ENCODE measurements at places on chromosomes 4 and X.

GRCh38 chr4:164440199-164440598 is 313.7 kb upstream of the SMIM31 start:
- no peak for DNase-seq

GRCh38 chrX:122078079-122078478 is 1030.7 kb downstream of the GLUD2 start:
- no peak for DNase-seq

DNA sequence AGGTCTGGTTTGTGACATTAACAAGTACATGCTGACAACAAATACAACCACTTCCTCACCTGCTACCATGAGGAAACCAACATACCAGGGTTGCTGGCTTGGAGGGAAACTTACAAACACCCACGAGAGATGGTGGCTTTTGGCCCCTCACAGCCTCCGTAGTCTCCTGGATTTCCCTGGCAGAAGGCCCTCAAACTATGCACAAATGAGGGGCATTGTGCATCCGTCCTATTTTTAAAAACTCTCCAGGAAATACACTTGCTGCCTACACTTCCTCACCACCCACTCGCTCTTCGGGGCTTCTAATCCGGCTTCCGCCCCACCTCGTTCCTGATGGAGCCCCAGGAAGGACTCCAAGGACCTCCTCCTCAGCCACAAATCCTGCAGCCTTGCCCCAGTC is 355.0 kb upstream of the GATB start:
- no peak for DNase-seq

DNA sequence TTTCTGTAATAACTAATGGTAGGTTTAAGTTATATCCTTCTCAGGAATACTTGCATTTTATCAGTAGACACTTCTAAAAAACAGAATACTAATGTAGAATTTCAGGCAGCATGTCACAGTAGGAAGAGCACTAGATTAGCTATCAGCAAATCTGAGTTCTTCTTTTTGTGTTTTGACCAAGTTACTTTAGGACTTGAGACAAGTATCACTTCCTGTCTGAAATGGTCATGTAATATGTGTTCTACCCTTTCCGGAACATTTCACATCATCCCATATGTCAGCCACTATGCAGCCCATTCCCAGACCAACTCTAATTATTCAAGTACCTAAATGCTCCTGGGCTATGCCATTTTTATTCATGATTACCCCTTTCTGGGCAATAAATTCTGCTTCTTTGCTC is 401.8 kb upstream of the RPS6KA3 start:
- no peak for DNase-seq

- no peak for DNase-seq
Observed at GRCh38 chrX:15146515-15146914, 123.4 kb downstream of the ASB9 start.

DNA sequence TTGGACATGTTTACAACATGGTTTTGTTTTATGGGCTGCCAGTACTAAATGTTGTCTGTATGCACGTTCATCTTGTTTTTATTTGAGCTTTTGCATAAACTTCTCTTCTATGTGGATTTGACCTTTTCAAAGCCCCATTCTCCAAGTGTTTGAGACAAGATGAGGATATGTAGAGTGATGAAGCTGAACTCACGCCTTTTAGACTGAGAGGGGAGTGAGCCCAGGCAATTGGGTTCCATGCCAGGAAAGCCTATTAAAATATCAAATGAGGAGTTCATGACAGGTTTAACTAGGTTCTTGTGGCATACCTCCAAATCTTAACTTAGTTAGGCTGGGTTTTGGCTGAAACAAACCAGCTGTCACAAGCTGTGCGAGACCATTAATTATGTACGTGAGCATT is 170.4 kb upstream of the LDB2 start:
- no peak for DNase-seq

DNA sequence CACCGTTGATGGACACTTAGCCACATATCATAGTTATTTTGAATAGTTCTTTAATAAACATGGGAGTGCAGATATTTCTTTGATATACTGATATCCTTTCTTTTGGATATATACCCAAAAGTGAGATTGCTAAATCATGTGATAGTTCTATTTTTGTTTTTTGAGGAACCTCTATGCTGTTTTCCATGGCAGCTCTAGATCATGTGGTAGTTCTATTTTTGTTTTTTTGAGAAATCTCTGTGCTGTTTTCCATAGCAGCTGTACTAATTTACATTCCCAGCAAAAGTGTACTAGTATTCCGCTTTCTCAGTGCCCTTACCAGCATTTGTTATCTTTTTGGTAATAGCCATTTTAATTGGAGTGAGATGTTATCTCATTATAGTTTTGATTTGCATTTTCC is 3.6 kb downstream of the SH3BGRL start:
- no peak for DNase-seq

- DNase-seq: no peak
Observed at GRCh38 chr4:152738827-152739226, 40.7 kb downstream of the TIGD4 start.

- DNase-seq: peak; percentile 32
Observed at GRCh38 chr4:108166441-108167315, 2.1 kb downstream of the LEF1 start.

GRCh38 chr4:68655764-68656444 is 14.5 kb downstream of the UGT2B15 start:
- no peak for DNase-seq

- DNase-seq: no peak
Observed at GRCh38 chr4:87260477-87260876, 40.1 kb upstream of the KLHL8 start.

DNA sequence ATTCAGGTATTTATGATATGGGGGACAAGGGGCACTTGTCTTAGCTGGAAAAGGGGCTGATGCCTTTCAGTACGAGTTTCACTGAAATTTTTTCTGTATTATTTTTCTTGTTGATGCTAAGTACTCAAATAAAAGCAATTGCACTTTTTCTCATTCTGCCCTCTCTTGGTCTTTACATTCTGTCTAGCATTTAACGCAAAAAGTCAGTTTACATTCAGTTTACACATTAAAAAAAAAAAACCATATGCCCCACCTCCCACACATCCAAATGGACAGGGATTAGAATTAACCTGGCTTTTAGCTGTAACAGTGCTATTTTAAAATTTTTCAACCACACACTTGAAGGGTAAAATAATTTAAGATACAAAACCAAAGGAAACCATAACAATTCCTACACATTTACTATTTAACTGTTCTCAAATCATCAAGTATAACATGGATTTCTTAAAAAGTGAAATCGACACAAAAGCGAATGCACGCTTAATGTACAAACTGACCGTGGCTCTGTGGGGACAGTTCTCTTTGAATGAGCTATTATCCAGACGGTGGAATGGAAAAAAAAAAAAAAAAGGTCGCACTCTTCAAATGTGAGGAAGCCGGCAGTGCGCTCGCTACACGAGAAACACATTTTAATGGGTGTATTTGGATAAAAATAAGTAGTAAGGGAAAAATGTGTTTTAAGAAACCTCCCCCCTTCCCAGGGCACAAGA is 1.4 kb downstream of the AMMECR1 start:
- DNase-seq: no peak

- peak; percentile 24 for DNase-seq
Observed at GRCh38 chr4:55736605-55737183, 82.9 kb upstream of the EXOC1L start.

- DNase-seq: no peak
Observed at GRCh38 chr4:164027805-164028204, 533.3 kb downstream of the TMA16 start.

- peak; percentile 1 for DNase-seq
Observed at GRCh38 chrX:109475174-109475891, 6.6 kb downstream of the GUCY2F start.

DNA sequence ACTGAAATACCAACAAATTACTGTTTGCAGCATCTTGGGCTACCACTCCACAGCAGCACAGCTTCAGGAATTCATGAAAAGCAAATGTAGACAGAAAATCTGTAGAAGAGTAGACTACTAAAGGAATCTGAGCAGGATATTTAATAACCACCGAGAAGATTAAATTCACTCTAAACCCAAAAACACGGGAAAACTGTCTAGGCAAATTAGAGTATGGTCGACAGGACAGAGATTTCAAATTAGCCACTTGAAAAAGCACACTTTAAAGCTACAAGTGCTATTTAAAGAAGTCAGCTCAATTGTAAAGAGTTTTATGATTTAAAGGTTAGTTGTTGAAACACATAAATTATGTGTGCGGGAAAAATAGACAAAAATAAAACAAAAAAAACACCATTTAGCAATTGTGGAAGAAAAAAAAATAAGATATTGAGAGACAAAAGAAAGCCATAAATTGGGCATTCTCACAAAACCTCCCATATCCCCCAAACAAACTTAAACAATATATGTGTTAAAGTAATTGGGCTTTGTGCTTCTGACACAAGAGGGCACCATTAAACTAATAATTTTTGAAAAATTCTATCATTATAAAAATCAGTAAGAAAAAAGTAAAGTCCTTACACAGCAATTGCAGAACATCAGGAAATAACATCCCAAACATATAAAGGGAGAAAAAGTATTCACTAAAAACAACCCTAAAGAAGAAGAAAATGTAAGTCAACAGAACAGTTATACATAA is 880.8 kb downstream of the TECRL start:
- DNase-seq: no peak

DNA sequence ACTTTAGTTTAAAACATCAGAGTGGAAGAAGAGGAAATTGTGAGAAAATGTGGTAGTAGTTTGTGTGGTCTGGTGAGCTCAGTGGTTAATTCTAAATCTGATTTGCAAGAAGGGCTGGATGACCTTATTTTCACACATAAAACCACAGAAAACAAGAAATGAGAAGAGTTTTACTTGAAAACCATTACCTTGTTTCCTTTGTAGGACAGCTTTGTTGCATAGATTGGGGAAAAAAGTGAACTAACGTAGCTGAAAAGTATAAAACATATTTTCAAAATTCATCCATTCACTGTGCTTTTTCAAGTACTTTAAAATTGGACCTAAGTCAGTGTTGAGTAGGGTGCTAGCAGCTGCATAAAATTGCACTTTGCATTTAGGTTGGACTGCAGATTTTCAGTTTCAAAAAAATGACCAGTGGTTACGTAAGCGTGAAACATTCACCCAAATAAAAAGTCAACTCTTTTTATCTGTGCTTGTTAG is 211.3 kb downstream of the ARHGAP10 start:
- peak; percentile 10 for DNase-seq

DNA sequence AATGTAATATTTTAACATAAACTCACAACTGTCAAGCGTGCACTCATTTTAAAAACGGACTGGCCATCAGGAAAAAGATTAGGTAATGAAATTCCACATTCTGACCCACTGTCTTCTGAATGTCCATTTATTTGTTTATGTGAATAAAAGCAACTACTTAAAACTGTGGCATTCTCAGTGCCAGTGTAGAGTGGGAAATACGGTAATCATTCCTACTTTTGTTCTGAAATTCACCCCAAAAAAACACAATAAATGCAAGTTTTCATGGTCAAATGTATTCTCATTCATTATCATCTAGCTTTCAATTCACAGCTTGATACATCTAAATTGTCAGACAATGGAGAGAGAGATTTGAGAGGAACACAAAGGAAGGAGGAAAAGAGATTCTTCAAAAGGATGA is 260.9 kb downstream of the DCHS2 start:
- no peak for DNase-seq

- DNase-seq: no peak
Observed at GRCh38 chrX:19846995-19847790, 40.2 kb downstream of the SH3KBP1 start.
